Stimulated activated CD4-positive, alpha-beta T cell treated with anti-CD3 and anti-CD28 coated beads, Interleukin-1b, Interleukin-23, amount 100 ng/mL, for 1 hour (primary cell): ENCODE measurements at places on chromosomes 1 and 21.

DNA sequence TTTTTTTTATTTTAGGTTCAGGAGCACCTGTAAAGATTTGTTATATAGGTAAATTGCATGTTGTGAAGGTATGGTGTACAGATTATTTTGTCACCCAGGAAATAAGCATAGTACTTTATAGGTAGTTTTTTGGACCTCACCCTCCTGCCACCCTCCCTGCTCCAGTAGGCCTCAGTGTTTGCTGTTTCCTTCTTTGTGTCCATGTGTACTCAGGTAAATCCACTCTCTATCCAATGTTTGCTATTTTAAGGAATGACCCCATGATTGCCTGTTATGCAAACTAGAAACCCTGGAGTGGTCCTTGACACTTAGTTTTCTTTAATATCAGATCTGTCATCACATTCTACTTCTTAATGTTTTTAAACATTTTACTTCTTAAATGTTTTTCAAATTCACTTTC lies 33.9 kb downstream of the LHX9 start:
- no peak for DNase-seq

GRCh38 chr1:225936523-225936922 lies 4.5 kb downstream of the LEFTY2 start:
- DNase-seq: no peak

- no peak for DNase-seq
These were observed 23.3 kb downstream of the SUSD4 start for GRCh38 chr1:223340637-223341036.

GRCh38 chr1:225242611-225243010 lies 185.2 kb downstream of the LBR start:
- no peak for DNase-seq

DNA sequence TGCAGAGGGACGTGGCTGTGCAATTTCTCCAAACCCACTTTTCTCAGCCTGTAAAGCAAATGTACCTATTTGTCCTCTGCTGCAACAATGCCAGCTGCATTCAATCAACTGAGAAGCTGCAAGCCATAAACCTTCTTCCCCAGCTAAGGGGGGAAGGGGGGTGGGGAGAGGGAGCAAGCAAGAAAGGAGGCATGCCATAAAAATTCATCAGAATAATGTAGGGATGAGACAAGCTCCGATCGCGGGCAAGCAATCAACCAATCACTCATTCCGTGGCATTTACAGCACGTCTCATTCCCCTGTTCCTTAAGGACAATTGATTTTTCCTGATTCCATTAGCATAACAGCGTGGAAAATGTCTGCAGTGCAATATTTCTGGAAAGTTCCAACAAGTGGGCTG lies 144.8 kb downstream of the DMRTA2 start:
- DNase-seq: no peak

DNA sequence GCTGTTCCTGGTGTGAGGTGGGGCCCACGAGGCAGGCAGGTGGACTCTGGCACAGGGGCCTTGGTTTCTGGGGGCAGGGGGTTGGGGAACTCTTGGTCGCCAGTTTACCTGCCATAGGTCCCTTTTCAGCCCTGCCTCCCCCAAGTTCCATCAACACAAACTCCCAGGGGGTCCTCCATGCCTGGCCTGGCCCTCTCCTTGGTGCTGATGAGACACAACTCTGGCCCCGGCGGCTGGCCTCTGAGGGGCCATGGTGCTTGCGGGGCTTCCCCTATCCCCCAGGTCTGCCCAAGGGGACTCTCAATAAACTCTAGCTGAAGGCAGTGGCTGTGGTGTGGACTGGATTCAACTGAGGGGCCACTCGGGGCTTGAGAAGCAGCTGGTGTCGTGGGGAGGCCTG lies 16.0 kb downstream of the HTR6 start:
- DNase-seq: no peak

DNA sequence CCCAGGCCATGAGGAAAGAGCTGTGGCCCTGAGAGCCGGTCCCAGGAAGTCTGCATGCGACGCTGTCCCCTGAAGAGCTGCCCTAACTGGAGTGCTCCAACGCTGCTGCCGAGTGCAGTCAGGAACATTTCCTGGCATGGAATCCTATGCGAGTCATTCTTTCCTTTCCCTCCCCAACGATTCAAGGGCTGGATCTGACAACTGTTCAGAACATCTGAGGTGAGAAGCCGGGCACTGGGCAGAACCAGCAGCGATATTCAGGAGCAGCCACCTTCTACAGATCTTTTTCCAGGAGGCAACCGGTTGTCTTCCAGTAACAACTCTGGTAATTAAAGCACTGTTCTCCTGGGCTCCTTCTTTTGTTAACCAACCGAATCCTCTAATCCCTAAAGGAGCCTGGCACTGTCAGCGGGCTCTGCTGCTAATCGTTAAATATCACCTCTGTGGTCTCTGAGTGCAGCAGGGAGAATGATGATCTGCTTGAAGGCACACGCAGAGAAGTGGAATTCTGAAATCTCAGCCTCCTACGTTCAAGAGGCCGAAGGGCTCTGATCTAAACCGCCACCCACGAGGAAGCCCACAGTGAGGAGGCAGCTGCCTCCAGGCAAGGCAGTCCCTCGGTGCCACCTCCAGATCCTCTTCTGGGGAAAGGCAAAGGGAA lies 55.8 kb downstream of the SLC45A1 start:
- no peak for DNase-seq

- no peak for DNase-seq
These were observed 37.9 kb upstream of the FOXE3 start for GRCh38 chr1:47378147-47378546.

DNA sequence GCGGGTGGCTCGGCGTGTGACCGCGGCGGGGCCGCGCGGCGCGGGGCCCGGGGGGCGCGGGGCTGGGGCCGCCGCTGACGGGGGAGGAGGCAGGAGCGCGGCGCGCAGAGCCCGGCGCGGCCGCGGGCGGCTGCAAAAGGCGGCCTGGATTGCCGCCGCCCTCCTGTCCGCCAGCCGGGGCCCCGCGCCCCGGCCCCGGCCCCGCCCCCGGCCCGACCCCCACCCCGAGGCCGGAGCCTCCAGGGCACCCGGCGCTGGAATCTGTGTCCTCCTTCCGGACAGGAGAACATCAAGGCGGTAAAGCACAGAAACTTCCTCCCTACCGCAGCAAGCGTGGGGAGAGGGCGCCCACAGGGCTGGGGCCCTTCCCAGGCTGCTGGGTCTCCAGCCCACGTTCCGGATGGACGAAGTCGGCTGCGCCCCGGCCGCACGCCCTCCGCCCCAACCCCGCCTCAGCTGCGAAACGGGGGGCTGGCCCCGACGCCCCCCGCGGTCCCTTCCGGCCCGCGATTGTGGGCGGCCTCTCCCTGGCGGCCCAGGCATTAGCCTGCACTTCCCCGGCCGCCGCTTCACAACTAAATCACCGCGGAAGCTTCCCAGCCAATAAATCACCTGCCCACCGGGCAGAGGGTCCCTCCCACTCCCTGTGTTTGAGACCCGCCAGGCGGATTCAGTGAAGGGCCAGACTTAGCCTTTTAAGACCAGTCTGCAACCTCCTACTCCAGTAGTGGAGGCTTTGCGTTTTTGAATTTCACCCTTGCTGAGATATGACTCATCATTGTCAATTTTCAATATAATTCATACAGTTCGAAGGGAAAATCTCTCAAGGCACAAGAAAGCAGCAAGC lies 106.0 kb downstream of the SLC45A1 start:
- peak; percentile 21 for DNase-seq

GRCh38 chr1:220516014-220516721 lies 11.8 kb upstream of the MARK1 start:
- no peak for DNase-seq

GRCh38 chr1:245512980-245513578 lies 358.3 kb downstream of the KIF26B start:
- DNase-seq: no peak

DNA sequence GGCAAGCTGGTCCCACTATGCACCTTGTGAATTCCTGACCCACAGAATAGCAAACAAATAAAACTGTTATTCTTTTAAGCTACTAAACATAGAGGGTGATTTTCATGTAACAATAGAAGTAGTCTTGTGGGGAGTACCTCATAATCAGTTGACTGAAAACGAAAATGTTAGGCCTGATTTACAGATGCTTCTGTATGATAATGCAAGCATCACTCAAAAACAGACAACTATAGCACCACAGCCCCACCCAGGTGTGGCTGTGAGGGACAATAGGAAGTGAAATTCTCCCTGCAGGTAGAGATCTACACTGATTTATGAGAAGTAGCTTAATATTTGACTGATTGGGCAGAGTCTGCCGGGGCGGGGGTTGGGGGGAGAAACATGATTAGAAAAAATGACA lies 26.5 kb upstream of the KRTAP19-8 start:
- DNase-seq: no peak

DNA sequence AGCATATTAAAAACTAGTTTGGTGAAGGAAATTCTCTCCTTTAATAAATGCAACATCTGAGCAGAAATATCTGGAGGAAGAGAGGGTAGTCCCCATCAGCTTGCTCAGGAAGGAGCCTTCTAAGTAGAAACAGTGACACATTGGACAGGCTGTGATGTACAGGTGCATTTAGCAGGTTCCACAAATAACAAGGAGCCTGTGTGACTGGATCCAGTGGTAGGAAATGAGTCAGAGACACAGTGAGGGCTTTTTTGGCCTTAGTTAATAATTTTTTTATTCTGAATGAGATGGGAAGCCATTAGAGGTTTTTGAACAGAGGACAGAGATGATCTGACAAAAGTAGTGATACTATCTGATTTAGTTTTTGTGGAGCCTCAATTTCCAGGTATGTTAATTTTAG lies 738.9 kb upstream of the PTBP2 start:
- DNase-seq: no peak

GRCh38 chr1:59173721-59174120 lies 123.2 kb upstream of the FGGY start:
- no peak for DNase-seq

DNA sequence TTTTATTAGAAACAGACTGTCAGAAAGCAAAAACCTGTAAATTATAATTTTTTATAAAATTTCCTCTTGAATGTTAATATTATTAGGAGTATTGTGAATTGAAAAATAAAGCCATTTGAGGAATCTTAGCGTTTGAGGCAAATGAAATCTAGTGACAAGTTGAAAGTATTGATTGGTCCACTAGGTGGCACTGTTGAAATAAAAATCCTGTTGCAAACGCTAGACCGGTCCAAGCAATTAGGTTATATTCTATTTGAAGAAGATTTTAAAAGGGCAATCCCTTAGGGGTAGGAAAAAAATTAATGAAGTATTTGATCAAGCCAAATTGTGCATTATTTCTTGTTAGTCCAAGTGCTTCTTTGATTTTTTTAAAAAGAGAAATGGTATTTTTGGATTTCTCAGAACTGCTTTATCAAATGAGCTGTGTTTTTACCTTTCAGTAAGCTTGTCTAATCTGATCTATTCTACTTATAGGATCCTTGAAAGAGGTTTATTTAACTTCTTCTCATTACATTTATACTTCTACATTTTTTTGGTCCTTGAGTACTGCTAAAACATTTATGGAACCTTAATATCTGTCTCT lies 57.7 kb downstream of the ATG4C start:
- DNase-seq: no peak

DNA sequence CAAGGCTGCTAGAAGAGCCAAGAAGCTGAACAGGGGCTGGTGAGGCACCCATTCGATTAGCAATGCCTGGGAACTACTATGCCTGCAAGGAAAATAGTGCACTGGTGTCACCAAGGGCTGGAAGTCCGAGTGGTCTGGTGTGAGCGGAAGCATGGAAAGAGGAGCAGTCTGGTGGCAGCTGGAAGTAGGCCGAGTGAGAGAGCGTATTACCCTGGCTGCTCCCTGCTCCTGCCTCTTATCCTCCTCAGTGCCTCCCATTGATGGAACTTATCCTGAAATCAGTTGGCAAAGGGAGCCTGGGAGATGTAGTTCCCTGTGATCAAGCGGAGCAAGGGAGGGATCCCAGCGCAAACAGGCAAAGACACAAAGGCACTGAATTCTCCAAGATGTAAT lies 9.6 kb downstream of the SMAP2 start:
- no peak for DNase-seq
